ENCODE measurements at places on chromosomes 7 and 10.

DNA sequence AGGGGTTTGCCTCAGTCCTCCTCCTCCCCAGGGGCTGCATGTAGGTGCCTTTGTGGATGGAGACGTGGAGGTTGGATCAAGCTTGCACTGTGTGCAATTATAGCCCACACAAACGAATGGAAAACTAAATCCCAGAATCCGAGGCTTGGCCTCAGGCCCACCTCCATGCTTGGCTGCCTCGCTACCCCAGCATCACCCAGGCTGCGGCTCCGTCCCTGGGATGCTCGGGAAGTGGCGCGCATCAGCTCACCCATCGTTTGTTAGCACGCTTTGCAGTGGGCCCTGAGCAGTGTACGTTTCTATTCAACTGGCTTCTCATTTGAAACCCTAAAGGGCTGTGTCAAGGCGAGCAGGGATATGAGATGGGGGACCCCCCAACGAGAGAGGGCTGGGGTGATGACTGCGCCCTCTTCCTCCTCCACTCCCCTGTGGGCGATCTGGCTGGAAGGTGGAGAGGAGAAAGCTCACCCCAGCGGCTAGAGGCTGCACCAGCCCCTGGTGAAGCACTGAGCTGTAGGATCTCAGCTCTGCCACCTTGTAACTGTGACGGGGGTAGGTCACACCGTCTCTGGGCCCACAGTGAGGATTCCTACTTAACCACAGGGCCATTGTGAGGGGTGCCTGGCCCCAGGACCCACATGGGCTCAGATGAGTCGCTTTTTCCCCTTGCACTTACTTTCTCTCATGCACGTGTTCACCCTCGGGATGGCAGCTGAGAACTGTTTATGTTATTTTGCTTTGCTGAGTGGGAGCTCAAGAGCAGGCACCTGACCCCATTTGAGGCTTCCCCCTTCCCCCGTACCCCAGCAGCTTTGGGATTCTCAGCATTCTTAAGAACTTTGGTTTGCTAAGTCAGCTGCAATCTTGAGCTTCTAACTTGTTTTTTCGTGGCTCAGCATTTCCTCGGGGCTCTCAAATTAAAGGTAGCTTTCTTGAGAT is 12.7 kb upstream of the BTBD16 start:
- no peak for DNase-seq

DNA sequence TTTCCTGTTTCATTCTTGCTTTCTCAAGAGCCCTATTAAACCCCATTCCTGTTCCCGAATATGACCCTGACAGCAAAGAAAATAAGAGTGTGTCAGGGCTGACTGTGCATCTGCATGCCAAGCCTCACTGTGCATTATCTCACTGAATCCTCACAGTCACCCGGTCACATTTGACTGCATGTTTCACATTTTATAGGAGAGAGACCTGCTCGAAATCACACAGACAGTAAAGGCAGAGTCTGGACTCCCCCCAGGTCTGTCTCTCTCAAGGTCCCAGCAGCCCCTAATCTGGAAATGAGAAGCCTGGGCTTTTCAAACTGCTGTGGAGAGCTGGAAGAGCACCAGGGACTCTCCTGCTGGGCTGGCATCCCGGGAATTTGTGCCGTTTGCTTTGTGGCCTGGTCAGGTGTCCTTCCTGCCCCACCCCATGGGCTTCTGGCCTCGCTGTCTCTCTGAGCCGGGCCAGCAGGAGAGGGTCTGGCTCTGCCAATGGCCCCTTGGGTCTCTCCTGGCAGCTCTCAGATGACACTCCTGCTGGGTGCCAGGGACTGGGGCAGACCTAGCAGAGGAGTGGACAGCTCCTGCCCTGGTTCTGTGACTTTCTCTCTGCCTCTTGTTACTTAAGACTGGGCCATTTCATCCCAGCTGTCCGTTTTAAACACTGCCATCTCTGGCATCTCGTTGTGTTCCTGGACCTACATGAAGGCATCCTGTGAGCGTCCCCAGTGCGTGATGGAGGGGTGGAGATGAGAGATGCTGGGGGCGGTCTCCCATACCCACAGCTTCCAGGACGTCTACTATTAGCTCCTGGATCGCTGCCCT is 173.6 kb downstream of the ARHGAP12 start:
- DNase-seq, result no peak

- no peak for DNase-seq
Observed at GRCh38 chr10:132524443-132525285, 12.9 kb upstream of the INPP5A start.

DNA sequence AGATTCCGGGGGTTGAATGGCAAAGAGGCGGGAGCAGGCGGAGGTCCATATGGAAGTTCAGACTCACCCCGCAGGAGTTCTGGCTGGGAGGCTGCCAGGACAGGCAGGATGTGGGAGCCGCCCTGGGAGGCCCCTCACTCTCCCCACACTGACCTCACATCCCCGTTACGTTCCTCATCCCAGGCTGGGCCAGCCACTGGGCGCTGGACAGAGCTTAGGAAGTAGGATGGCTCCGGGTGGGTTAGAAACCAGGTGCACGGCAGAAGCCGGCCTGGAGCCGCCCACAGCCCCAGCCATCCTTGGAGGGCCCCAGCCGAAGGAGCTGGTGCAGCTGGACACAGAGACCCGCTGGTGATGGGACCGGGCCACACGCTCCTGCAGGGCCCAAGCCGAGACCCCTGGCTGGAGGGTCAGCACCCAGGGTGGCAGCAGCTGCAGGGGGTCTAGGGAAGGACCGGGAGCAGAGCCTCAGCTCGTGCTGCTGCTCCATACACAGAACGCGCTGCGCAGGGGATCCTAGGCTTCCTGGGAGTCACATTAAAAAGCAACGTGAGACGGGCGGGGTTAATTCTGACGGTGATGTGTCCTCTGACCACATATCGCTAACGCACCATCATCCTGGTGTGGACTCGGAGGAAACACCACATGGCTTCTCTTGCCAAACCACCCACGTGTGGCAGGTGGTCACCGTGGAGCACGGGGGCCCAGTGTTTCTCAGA is 98.6 kb upstream of the DIP2C start:
- DNase-seq, result no peak

Measured in inflammatory macrophage treated with lipopolysaccharide for 4 hours (primary cell).